C1 segment of cervical spinal cord (tissue), 14 donors: ENCODE measurements at places on chromosomes 12 and 14.
A peak's percentile ranks its signal among the peaks of the same experiment; 100 is the strongest.

GRCh38 chr14:90850487-90850886 is 34.3 kb upstream of the TTC7B start:
- DNase-seq: no peak

GRCh38 chr12:118541071-118541470 is 164.7 kb downstream of the SUDS3 start:
- no peak for DNase-seq

- DNase-seq: no peak
These were observed 54.3 kb upstream of the KCNJ8 start for GRCh38 chr12:21828779-21829178.

- DNase-seq: no peak
These were observed 83.7 kb downstream of the DPF3 start for GRCh38 chr14:72810201-72810600.

GRCh38 chr12:16385782-16386646 is 38.6 kb downstream of the MGST1 start:
- DNase-seq: peak; percentile 35

GRCh38 chr12:44377443-44378187 is 498.5 kb downstream of the NELL2 start:
- DNase-seq: no peak

DNA sequence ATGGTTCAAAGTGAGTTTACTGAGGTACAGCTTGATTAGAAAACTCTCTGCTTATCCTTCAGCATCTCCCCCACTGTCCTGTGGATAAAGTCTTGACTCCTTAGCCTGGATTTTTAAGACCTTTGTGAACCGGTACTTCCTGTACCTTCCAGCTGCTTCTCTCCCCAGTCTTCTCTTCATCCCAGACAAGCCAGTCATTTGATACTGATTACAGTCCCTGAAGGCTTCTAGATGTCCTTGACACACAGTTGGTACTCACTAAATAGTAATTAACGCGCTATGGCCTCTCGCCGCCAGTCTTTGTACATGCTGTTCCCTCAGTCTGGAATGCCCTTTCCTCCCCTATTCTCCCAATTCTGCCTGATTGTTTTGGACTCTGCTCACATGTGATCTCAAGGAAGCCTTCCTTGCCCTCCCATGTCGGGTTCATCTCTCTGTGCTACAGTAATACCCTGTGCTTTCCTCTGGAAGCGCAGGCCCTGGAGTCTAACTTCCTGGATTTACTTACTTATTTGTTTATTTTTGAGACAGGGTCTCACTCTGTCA is 50.6 kb upstream of the PTGR2 start:
- DNase-seq: no peak

DNA sequence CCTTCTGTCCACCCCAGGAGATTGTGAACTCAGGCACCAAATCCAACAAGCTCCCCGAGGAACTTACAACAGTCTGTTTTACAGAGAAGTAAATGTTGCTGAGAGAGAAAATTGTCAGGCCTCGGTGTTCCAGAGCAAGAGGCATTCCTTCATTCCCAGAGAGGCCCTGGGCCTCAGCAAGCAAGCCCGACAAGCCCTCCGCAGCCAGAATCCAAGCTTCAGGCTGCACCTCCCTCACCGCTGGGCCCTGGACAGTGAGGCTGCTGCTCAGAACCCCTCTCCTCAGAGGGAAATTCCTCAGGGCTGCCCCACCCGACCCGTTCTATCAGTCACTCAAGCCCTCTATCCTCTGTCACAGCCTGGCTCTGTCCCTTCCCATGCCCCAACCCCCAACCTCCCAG is 56.4 kb downstream of the ZFP36L1 start:
- no peak for DNase-seq

- DNase-seq: no peak
These were observed 21.0 kb upstream of the MDM2 start for GRCh38 chr12:68786929-68787328.

GRCh38 chr14:62189698-62190097 is 427.5 kb downstream of the SNAPC1 start:
- no peak for DNase-seq

DNA sequence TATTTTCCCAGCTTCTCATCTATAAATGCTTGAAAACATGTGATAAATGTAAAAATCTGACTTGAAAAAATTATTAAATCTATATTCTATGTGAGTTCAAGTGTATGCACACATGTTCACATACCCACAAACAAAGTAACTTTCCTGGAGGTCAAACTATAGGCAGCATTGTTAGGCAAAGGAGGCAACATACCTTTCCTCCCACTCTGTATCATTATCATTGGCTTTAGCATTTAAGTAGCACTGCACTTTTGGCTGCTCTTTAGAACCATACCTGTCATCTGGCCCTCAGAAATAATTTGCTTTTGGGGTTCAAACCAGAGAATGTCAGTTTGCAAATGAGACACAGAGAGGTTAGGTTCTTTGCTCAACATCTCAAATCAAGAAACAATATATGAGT is 102.4 kb upstream of the CCDC196 start:
- no peak for DNase-seq

- no peak for DNase-seq
These were observed 12.1 kb downstream of the TRMT61A start for GRCh38 chr14:103540821-103541708.

DNA sequence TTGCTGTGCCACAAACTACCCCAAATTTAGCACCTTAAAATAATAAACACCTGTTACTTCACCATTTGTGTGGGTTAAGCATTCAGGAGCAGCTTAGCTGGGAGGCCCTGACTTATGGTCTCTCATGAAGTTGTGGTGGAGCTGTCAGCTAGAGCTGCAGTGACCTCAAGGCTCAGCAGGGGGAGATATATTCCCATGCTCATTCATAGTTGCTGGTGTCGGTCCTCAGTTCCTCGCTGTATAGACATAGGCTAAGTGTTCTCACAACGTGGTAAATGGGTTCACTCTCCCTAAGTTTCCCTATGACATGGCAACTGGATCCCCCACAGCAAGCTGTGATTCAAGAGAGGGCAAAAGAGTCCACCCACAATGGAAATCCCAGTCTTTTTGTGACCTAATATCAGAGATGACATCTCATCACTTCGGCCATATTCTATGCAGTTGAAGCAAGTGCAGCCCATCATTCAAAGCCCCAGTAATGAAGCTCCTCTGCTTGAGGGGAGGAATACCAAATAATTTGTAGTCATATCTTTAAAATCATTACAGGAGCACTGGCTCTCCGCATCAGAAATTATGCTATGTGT is 41.1 kb downstream of the PRB3 start:
- DNase-seq: no peak

GRCh38 chr14:63893701-63894458 is 41.1 kb downstream of the SYNE2 start:
- no peak for DNase-seq

DNA sequence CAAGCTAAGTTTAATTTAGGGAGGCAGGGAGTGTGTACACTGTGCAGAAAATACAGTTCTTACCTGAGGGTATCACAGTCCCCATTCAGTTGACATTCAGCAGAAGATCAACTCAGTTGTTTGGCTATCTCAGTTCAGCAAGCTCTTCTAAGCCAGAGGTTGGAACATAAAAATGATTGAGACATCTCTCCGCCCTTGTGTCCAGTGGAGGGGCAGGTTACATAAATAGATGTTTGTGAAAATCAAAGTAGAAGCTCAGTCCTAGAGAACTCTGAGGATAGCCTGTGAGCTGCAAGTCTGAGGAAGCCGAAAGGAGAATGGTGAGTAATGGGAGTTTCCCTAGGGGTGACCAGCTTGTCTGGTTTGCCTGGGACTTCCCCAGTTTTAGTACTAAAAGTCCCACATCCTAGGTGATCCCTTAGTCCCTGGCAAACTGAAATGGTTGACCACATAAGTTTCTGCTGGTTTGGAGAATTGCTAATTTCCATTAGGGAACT is 251.4 kb upstream of the ATP2B1 start:
- no peak for DNase-seq

DNA sequence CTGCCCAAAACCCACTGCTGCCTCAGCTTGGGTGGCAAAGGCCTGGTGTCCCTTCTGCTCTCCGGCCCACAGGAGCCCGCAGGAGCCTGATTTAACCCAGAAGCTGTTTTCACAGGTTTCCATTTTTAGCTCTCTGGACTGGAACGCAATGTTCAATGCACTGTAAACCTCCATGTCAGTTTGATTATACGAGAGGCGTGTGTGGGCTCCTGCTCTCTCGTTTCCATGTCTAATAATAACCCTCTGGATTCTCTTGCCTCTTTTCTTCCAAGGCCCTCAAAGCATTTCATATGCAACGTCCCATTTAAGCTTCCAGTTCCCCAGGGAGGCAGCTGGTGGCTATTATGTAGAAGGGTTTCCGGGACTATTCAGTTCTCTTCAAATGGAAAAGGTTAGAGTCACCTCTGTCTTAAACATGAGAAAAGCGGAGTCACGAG is 161.1 kb downstream of the SUDS3 start:
- DNase-seq: no peak

DNA sequence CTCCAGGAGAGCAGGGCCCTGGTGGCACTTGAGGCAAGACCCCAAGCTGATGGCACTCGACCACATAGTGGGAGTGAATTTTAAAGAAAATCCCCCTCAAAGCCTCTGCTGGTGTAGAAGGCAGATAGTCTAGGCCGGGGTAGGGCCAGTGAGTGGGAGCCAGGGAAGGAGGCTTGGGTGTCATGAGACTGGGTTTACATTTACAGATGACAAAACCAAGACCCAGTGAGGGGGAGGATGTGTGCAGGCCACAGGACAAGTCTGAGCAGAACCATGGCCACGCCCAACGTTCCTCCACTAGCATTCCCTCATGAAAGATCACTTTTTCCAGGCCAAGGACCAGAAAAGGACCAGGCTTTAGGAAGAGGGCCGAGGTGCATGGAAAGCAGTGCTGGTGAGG is 42.0 kb downstream of the EVL start:
- DNase-seq: no peak

DNA sequence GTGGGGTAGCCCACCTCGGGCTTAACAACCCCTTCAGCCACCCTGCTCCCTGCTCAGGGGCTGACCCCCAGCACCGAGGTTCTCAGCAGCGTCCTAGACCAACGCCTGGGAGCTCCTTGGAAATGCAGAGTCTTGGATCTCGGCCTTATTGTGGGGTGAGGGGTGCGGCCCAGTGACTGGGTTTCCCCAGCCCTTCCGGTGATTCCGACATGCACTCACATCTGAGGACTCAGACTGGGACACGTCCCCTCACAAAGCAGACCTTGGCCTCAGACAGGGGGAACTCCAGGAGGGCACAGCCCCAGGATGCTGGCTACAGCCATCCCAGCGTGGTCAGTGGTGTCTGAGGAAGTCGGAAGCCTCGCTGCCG is 117.7 kb downstream of the RFLNA start:
- no peak for DNase-seq

DNA sequence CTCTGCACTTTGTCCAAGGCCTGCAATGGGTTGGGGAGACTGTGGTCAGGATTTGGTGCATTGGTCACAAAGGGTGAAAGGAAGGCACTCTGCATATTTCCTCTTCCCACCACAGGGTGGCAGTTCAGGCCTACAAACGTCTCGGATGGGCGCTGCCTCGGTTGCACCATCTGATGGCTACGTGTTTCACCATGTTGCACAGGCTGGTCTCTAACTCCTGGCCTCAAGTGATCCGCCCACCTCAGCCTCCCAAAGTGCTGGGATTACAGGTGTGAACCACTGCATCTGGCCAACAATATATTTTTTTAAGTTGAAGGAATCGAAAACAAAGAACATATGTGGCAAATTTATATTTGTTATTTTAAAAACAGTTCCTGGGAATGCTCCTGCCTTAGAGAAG is 35.1 kb downstream of the TMBIM6 start:
- DNase-seq: no peak

- DNase-seq: no peak
These were observed 10.3 kb upstream of the RIC8B start for GRCh38 chr12:106764220-106764619.

DNA sequence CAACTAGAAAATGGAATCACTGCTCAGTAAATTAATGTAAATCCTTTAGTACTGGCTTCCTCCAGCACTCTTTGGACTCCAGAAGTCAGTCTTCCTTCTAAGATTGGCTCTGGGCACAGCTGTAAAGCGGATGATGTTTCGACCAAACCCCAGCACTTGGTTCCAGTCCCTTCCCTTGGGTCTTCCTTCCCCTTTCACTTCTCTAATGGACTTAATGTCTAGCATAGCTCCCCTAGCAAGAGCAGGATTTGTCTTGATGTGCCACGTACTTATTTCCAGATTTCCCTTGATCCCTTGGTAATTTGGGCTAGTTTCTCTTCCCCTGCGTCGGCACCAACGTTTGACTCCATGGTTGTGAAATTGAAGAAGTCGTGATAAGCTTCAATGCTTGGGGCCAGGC is 28.3 kb downstream of the C12orf75 start:
- DNase-seq: no peak

DNA sequence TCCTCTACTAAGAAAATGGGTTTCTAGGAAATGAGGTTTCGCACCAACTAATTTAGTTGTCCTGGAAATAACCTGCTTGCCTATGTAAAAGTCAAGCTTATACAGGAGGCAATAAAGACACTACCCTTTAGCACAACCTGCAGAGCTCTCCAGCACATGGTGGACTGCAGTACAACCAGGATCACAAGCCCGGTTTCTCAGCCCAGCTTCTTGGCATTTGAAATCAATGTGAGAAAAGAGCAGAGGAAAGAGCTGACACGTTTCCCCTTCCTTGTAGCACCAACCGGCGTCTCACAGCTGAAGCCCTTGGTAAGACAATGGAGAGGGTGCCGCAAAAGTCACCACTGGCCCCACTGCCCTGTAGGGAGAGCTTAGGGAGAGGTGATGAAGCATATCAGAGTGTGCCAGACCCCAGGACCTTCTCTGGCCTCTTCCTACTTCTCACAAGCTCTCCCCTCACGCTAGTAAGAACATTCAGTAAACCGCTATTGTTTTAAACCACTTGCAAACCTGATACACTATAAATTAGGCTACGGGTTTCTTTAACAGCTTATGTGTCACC is 8.6 kb downstream of the SPTLC2 start:
- DNase-seq: no peak

GRCh38 chr12:80293759-80294158 is 150.3 kb upstream of the PTPRQ start:
- no peak for DNase-seq

- DNase-seq: no peak
These were observed 41.3 kb upstream of the LMNTD1 start for GRCh38 chr12:25594376-25594775.

DNA sequence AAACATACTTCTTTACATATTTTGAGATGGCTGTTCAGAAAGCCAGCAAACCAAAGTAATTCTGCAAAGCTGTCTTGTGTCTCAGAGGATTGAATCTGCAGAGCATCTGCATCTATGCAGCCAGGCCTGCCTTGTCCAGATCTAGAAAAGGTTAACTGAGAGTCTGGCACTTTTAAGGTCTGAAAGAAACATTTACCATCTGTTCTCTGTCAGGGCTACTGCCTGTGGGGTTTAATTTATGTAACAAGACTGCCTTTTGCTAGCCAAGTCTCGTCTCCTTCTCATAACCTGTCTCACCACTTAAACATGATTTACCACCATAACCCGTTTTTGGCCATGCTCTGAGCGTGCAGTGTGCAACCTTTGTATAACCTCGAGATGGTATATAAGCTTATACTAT is 194.2 kb downstream of the SYT10 start:
- DNase-seq: no peak

DNA sequence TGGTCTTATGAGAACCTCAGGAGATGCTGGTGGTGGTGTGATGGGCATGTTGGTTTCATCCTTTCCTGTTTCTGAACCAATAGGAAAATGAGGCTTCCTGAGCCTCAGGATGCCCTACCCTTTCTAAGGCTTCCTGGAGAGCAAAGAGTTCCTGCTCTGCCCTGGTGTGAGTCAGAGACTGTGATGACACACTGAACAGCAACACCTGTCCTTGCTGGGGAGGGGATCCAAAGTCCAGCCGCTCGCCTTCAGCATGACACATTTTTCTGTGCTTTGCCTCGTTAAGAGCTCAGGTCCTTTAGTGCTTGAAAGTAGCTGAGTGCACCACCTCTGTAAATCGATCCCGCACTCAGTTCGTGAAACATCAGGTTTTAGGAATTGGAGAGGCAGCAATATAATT is 116.0 kb downstream of the CACNA1C start:
- DNase-seq: no peak
